ENCODE measurements at places on chromosomes 3 and 15. TPM values are rescaled to one million over a fixed set of nuclear protein-coding genes. Genes with fewer than 3 reads are reported as not detected.

- no peak for DNase-seq
Measured at GRCh38 chr3:10356461-10356981, 35.6 kb upstream of the SEC13 start.

GRCh38 chr15:68816795-68817303, 3.8 kb downstream of the ANP32A start:
- peak; percentile 7 for DNase-seq

- DNase-seq: peak; percentile 72
Measured at GRCh38 chr3:58013973-58014649, 5.9 kb downstream of the FLNB start.

- DNase-seq: peak; percentile 84
Measured at GRCh38 chr15:31236184-31237042, 90.2 kb upstream of the KLF13 start.

GRCh38 chr3:64808061-64808460, 120.3 kb upstream of the ADAMTS9 start:
- no peak for DNase-seq

GRCh38 chr15:37933666-37934065, 774 bp upstream of the TMCO5A start:
- DNase-seq: peak; percentile 23

DNA sequence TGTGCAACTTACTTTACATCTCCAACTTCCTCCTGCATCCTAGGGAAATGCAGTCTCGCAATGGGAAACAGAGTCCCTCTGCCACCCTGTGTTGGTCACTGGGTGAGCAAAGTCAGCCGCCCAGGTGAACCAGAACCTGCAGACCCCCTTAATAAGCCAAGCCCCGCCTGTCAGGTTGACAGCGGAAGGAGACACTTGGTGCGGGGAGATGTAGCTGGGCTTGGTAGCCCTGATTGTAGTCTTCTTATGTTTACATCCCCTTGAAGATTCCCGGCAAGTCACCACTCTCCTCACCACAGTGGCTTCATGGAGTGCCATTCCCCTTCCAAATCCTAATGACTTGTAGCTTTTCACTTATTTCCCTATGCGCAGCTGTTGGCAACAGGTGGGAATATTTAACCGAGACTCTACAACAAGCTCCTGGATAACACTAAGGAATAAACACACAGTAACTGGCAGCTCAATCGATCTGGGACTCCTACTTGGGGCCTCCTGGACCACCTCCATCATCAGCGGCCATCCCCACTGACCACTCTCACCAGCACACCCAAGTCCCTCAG, 17.7 kb upstream of the CLSTN2 start:
- DNase-seq: no peak

DNA sequence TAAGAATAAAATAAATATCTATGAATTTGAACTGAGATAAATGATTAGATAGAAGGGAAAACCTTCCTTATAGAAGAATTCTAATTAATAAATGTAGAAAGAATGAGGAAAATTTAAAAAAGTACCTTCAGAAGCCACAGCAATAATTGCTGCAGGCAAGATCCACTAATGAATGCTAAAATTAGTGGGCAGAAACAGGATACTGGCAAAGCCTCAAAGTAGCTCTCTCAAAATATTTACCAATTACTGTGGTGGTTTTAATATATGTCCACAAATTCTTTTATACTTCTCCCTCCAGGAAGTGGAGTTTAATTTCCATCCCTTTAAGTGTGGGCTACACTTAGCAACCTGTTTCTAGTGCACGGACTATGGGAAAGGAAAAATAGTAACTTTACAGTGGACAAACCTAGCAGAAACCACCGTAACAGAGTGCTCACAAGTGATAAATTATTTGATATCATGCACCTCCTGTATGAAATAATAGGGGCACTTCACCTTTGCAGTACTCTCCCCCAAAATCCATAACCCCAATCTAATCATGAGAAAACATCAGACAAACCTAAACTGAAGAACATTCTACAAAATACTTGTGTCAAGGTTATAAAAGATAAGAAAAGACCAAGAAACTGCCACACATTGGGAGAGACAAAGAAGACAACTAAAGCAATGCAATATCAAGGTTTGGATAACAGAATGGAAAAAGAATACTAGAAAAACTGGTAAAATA, 6.8 kb downstream of the PEAK1 start:
- DNase-seq: peak; percentile 24

DNA sequence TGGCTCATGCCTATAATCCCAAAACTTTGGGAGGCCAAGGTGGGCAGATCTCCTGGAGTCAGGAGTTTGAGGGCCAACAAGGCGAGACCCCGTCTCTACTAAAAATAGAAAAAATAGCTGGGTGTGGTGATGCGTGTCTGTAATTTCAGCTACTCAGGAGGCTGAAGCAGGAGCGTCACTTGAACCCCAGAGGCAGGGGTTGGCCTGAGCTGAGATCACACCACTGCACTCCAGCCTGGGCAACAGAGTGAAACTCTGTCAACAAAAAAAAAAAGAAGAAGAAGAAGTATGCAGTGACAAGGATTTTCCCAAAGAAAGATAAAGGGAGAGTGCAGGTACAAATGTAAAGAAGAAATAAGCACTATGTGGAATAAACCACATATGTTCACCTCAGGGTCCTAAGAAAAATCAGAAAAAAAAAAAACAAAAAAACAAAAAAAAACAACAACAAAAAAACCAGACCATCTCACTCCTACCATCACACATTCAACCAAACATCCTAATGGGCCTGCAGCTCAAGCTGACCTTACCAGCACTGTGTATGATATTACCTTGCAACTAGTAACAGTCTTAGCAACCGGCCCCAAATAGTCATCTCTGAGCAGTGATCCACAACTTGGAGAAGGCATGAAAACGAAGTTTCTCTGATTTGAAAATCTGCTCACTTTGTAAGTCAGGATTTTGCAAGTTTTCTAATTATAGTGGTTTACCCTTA, 296.7 kb upstream of the PROK2 start:
- DNase-seq: no peak

GRCh38 chr3:118505784-118506183, 528.9 kb downstream of the IGSF11 start:
- DNase-seq: no peak

DNA sequence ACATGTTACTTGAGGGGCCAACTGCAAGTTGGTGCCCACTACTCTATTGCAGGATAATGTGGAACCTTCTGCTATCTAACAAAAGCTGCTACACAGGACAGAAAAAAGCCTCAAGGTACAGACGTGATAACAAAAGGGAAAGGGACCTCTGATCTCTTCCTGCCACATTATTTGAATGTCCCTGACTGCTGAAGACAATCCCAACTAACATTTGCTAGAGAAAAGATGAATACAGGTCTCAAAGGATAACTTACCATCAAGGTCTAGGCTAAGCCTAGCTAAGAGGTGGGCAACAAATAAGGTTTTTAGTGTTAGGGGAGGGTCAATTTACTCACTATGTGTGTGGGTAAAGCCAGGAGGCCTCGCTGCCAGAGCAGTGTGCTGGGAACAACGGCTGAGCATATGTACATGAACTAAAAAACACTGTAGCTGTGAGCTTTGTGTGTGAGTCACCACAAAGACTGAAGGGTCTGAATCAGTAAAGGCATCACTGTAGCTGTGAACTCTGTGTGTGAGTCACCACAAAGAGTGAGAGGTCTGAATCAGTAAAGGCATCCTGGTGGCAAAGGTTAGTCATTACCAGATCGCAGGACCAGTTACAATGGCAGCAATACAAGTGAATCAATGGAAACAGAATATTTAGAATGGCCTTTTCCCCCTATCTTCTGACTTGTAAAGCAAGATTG, 111.7 kb downstream of the LMLN start:
- DNase-seq: peak; percentile 96

GRCh38 chr3:81485444-81485865, 276.0 kb downstream of the GBE1 start:
- peak; percentile 66 for DNase-seq

GRCh38 chr3:24185738-24186384, 240.8 kb downstream of the NR1D2 start:
- DNase-seq: peak; percentile 64

DNA sequence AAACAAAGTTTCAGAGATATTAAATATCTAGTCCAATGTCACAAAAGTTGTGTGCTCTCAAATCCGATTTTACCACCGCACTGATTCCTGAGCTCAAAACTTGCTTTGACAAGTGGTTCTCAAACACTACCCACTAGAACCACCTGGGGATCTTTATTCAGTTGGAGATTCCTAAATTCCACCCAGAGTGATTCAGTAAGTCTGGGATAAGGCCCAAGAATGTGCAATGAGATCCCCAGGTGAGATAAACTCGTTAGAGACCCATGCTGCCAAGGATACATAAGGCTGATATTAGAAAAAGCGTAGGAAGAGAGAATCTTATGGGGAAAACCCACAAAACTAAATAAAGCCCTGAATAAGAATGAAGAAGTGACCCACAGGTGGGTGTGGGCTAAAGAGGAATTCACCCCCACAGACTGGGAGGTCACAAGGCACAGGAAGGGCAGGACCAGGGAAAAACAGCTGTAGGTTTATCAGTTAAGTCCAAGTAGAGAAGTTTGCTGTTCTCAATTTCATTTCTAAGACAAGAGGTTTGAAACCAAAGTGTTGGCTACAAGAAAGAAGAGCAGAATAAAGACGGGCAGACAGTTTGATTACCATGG, 11.5 kb upstream of the RPS17 start:
- DNase-seq: peak; percentile 65

Gene PARP15
- total RNA-seq: not detected

Gene LIPH
- 1.4 TPM for total RNA-seq

Gene ST3GAL6
- total RNA-seq: 11.6 TPM

Gene GOLGA8T
- not detected for total RNA-seq

Gene SLC12A8
- total RNA-seq: 57.6 TPM

Gene TMIE
- total RNA-seq: not detected

Gene FRMD5
- 4.1 TPM for total RNA-seq

Gene COMMD2
- 31.3 TPM for total RNA-seq

All from M059J (cell line).